Activated CD8-positive, alpha-beta memory T cell treated with anti-CD3 and anti-CD28 coated beads for 1 hour (primary cell): ENCODE measurements at places on chromosomes 16 and 17.
A peak's percentile ranks its signal among the peaks of the same experiment; 100 is the strongest.

DNA sequence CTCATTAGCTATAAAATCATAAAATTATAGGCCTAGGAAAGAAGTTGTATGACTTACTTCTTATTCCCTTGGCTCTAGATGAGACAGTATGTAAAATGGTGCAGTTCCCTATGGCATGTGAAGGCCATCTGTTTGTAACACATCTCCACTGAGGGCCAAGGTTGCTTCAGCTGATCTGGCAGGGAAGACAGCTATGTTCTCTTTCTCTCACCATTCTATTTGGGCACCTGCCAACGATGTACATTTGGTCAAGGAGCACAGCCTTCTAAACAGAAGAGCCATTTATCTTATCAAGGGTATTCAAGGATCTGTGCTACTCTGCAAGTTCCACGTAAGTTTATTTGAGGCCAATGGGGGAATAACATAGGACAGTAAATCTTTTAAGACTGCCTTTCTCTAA is 129.8 kb upstream of the TOM1L1 start:
- no peak for DNase-seq

DNA sequence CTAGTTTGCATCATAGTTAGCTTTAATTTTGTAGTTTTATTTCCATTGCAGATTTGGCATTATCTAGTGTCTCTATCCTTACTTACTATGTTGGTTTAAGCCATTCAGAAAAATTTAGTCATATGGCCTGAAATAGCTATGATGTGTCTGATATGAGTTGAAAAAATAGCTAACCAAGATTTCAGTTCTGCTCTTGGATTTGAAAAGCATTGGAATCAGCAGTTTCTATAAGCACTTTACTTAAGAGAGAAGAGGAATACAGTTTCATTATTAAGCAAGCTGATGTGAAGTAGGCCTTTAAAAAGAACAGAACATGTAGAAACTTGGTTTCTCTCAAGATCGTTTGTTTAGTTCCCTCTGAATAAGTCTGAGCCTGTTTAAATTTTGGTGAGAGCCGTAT is 25.9 kb downstream of the LPCAT2 start:
- DNase-seq, result no peak

GRCh38 chr17:66834919-66835454 is at the start of gene CACNG5:
TSS of gene CACNG5 (plus strand) at chr17:66835117. CDS start at chr17:66877333, 42,216 bp downstream.
- no peak for DNase-seq

GRCh38 chr16:23395732-23396131 is 57.3 kb downstream of the COG7 start:
- DNase-seq, result no peak

GRCh38 chr17:52756746-52757145 is 598.2 kb upstream of the CA10 start:
- no peak for DNase-seq

GRCh38 chr17:57939797-57940196 is 15.4 kb downstream of the CUEDC1 start:
- DNase-seq, result no peak

- no peak for DNase-seq
These were observed 39.3 kb upstream of the CCDC182 start for GRCh38 chr17:57784226-57784895.

DNA sequence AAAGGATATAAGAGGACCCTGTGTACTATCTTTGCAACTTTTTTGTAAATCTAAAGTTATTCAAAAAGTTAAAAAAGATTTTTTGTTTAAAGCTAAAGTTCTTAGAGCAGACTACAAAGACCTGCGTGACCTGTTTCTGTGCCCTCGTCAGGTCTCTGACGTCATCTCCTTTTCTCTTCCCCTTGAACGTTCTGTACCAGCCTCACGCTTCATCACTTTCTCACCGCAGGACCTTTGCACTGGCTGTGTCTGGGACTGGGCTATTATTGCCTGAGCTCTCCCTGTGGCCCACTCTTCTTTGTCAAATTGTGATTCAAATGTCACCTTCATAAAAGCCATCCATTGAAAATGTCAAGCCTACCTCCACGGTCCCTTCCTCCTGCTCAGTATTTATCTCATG is 222.8 kb downstream of the RBFOX1 start:
- DNase-seq, result no peak

DNA sequence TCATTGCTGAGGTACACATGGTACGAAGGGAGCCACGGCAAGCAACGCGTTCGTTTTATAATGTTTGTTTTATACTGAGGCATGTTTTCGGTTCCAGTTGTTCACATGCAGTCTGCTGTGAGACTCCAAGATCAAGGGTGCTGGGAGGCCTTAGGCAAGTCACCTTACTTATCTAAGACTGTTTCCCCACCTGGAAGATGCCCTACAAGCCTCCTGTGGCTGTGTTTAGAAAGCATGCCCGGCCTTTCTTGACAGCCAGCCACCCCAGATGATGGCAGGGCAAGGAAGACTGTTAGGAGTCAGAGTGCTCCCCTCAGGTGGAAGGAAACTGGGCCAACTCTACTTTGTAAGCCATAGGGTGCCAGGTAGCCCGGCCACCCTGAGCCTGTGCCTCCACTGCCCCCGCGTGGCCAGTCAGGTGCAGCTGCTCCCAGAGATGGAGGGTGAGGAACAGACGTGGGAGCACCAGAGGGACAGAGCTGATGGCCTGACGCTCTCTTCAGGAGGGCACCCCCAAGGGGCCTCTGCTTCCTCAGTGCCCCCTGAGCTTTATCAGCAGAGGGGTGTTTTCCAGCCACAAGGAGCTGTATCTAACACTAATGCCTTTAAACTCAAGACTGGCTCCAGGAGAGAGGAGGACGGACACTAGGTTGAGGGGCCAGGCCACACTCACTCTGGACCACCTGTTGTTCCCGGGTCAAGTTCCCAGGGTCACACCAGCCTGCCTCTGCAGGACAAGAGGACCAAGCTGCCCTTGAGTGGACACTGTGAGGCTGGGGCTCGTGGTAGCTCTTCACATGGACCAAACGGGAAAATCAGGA is 5.4 kb downstream of the NAT9 start:
- DNase-seq, result peak; percentile 54

- DNase-seq, result no peak
These were observed 26.0 kb upstream of the ERN1 start for GRCh38 chr17:64155751-64156544.

DNA sequence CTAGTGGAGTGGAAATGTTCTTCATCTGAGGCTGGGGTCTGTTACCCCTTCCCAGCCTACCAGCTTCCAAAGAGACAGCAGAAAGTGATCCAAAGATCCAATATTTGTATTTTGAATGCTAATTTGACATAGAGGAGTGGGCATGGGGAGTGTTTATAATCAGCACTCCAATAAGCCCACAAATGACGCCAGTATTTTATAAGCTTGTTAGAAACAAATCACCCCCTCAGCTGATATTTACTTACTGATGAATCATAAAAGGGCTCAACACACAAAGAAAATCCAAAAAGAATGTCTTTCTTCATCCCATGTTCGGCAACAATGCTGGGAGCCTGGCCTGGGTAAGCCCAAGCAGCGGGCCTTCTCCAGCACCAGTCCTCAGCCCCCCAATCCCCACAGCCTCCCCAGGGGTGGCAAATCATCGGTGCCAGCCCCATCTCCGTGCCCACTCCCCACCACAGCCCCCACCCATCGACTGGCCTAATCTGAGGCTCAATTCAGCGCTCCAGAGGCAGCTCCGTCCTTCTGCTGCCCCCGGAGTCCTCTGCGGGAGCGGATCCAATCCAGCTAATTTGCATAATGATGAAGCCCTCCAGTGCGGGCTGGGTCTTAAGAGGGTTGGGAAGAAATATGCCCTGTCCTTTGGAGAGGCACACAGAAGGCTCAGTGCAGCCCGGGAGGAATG is 169.5 kb downstream of the C16orf78 start:
- DNase-seq, result no peak

DNA sequence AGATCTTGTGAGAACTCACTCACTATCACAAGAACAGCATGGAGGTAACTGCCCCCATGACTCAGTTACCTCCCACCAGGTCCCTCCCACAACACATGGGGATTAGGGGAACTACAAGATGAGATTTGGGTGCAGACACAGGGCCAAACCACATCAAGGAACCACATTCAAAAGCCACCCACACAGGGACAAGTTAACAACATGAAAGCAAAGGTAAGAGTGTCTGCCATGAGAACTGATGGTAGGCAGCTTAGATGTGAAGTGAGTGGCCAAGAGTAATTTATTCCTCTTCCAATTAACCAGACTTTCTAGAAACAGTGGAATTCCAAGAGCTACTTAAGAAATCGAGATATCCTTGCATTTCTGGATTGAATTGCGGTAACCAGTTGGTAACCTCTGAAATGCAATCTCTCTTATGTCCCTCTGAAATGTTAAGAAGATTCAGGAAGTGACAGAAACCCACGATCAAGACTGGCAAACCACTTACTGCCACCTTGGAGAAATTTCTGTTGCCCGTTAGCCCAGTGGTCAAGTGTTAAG is 167.4 kb upstream of the CACNG5 start:
- DNase-seq, result peak; percentile 21

GRCh38 chr16:87248714-87249113 is 68.5 kb downstream of the C16orf95 start:
- DNase-seq, result no peak

GRCh38 chr16:12311309-12311708 is 334.8 kb downstream of the SNX29 start:
- DNase-seq, result no peak

DNA sequence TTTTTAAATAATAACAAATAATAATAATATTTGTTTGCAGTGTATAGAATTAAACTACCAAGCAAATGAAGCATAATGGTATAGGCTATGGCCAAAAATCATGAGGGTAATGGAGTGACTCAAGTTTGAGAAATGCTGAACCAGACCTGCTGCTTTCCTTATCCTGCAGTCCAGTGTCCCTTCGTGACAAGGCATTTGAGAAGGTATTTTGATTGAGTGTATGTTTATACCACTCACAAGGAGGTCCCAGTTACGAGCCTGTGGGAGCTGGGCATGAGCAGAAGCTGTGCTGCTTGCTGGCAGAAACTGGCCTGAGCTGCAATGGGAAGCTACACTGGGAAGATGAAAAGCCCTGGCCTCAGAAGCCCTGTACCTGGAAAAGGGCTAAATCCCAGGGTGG is 50.3 kb downstream of the GNAO1 start:
- DNase-seq, result no peak

GRCh38 chr17:53570731-53571130 is 252.0 kb upstream of the KIF2B start:
- DNase-seq, result no peak

- DNase-seq, result peak; percentile 80
These were observed 172.8 kb upstream of the ZNF267 start for GRCh38 chr16:31700530-31701388.

- no peak for DNase-seq
These were observed 1.6 kb downstream of the AMFR start for GRCh38 chr16:56423584-56424403.

- DNase-seq, result no peak
These were observed 1.6 kb downstream of the SDK2 start for GRCh38 chr17:73642659-73643000.

- no peak for DNase-seq
These were observed 270.3 kb downstream of the ABCC12 start for GRCh38 chr16:47885489-47885888.

DNA sequence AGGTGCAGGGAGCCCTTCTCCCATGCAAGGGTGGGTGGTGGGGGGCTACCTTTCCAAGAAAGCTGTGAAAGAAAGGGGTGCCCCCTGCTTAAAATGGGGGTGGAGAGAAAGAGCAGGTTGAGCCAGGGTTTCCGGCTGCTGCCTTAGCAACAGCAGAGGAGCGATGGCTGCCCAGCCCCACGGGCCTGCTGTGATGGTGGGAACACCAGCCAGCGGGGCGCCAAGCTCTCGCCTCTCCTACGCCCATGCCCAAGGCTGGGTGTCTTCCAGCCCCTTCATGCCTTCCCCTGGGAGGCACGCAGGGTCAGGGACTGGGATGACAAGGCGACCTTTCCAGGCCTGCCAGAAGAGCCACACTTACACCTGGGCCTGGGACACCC is 3.0 kb downstream of the FMNL1 start:
- no peak for DNase-seq

- DNase-seq, result no peak
These were observed 26.3 kb upstream of the APOH start for GRCh38 chr17:66255527-66255971.

DNA sequence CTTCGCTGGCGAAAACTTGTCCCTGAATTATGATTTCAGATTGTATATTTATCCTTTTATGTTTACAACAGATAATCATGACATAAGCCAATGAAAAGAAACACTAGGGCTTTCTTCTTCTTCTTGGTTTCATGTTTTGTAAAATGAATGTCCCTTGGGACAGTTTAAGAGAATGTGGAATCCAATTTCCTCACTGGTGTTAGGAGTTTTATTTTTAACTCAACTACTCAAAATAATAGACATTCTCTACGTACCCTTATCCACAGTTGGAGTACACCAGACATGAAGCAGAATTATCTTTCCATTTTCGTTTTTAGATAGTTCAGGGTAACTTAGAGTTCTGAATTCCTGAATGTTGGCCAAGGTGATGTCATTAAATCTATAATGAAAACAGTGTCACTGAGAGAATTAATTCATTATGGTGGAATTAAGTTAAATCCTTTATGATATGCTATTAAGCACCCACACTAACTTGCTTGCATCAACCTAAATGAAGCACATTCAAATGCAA is 43.4 kb downstream of the IRX6 start:
- DNase-seq, result no peak

DNA sequence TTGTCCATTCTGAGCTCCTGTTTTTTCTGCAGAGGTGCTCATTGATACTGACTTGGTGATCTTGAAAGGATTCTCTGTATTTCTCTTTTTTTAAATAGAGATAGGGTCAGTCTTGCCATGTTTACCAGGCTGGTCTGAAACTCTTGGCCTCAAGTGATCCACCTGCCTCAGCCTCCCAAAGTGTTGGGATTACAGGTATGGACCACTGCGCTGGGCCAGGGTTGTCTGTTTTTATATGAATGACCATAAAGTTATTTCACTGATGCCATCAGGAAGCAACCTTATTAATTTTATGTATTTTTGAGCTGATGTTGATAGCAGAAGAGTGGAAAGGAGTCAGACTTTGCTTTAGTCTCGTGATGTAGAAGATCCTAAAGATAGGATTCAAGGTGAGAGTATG is 35.7 kb upstream of the METTL9 start:
- no peak for DNase-seq

- no peak for DNase-seq
These were observed 8.9 kb downstream of the ALOX15 start for GRCh38 chr17:4632581-4632920.

DNA sequence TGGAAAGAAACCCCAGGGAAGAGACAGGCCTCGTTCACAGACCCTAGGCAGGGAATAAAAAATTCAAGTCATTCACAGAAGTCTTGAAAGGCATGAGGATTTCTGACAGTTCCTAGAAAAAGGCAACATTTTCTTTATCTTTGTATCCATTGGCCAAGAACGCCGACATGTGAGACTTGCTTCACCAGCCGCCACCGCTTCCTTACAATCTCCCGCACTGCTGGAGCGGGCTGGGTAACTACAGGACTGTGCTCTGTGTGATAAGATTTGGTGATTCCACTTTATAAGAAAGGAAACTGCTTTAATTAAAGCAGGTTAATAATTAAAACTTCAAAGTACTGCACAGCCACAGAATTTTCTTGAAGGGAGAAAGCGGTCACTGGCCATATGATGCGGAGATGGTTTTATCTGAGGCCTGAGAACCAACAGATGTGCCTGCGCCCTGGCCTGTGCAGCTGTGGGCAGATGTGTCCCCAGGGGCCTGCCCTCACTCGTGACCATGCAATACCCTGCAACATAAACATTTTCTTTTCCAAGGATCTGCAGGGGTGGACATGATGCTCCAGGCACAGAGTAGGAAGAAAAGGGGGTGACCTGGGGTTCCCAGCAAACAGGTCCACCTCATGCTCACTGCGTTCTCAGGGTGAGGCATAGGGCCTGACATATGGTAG is 13.0 kb upstream of the LGALS3BP start:
- no peak for DNase-seq
